ENCODE measurements at places on chromosomes 11 and 22. TPM values are rescaled to one million over a fixed set of nuclear protein-coding genes. Genes with fewer than 3 reads are reported as not detected.

DNA sequence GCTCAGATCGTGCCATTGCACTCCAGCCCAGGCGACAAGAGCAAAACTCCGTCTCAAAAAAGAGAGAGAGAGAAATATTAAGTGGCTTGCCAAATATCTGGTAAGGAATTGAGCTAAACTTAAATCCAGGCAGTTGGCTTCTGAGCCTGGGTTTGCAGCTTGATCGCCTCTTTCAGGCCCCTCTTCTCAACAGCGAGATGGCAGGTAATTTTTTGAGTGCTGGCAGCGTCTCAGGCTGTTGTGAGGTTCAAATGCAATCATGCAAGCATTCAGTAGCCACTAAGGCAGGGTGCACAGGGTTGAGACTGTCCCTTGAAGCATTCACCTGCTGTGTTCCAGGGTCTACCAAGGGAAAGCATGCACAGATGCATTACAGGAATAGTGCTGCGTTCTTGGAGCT, 670 bp upstream of the CTSF start:
- H3K27me3 ChIP-seq = no peaks in the 10 kb centered on the region
- H3K36me3 ChIP-seq = peaks cover 5% of the 10 kb centered on the region
- peak overlapping the region; percentile 75 for H3K4me3 ChIP-seq
- no peak overlapping the region for H3K27ac ChIP-seq
- no peak for DNase-seq
- peaks cover 6% of the 10 kb centered on the region for H3K4me1 ChIP-seq

DNA sequence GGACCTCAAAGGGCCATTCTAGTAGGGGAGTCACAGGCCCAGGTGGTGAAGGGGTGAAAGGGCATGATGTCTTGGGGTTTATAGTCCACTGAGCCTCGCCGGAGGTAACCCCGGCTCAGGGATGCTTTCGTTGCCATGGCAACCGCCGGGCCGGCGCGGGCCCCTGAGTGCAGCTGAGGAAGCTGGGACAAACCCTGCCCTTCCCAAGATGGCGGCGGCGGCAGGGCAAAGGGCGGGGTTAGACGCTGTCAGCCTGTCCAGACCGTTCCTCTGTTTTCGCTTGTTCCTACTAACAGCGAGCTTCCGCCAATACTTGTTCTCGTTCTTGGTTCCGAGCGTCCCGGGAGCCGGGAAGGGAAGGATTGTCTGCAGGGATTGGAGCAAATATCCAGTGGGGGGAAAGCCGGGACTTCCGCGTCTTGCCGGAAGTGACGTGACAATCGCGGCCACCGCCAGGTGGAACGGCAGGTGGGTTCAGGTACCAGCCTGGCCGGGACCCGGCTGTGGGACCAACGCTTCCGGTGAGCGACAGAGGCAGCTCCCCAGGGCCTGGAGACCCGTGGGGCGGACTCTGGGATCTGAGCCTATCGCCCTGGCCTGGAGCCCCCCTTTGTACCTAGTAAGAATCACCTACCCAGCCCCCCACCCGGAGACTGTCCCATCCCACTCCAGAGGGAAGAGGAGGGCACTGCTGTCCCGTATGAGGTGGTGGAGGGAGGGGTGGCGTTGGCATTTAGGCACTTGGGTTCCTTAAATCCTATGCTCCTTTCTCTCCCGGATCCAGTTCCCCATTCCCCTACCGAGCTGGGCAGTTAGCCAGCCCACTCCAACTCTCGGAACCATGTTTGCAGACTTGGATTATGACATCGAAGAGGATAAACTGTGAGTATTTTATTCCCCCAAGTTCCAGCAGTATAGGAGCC, at the start of gene PICK1:
Gene PICK1 (plus strand): TSS at position 436 of the 923 bp plus-strand sequence. CDS start 406 bp downstream, at position 842.
- peak; percentile 79 for DNase-seq
- peak within 1 kb of the TSS; percentile 98 for H3K4me3 ChIP-seq
- peak within 1 kb of the TSS; percentile 99 for H3K27ac ChIP-seq
- peaks cover 32% of the 10 kb centered on the region for H3K4me1 ChIP-seq
- H3K27me3 ChIP-seq = no peaks in the 10 kb centered on the region

GRCh38 chr11:24900514-24900913, 403.7 kb downstream of the LUZP2 start:
- no peak for DNase-seq
- no peaks in the 10 kb centered on the region for H3K27me3 ChIP-seq
- H3K4me3 ChIP-seq = no peak overlapping the region
- no peaks in the 10 kb centered on the region for H3K36me3 ChIP-seq
- H3K4me1 ChIP-seq = no peaks in the 10 kb centered on the region

DNA sequence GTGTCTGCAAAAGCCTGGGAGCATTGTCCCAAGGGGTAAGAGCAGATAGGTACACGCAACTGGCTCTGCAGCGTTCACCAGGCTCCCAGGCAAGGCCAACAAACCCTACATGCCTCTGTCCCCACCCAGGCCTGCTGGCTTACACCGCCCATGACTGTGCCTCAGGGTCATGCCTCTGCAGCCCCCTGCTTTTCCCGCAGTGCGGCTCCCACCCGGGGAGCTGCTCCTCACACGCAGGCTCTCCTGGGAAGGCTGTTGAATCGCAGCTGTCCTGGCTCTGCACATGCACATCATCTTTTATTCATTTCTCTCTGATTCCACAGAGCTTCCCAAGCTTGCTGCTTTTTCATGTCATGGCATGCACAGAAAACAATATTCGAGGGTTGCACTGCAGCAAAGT, 29.2 kb upstream of the B3GAT1 start:
- peaks cover 15% of the 10 kb centered on the region for H3K27me3 ChIP-seq
- no peak overlapping the region for H3K4me3 ChIP-seq
- no peak for DNase-seq
- H3K27ac ChIP-seq = no peak overlapping the region

- peaks cover 30% of the 10 kb centered on the region for H3K27me3 ChIP-seq
- H3K4me3 ChIP-seq = no peak overlapping the region
- H3K27ac ChIP-seq = peak overlapping the region; percentile 0
These were observed 11.7 kb downstream of the TECTA start for GRCh38 chr11:121112498-121113455.

DNA sequence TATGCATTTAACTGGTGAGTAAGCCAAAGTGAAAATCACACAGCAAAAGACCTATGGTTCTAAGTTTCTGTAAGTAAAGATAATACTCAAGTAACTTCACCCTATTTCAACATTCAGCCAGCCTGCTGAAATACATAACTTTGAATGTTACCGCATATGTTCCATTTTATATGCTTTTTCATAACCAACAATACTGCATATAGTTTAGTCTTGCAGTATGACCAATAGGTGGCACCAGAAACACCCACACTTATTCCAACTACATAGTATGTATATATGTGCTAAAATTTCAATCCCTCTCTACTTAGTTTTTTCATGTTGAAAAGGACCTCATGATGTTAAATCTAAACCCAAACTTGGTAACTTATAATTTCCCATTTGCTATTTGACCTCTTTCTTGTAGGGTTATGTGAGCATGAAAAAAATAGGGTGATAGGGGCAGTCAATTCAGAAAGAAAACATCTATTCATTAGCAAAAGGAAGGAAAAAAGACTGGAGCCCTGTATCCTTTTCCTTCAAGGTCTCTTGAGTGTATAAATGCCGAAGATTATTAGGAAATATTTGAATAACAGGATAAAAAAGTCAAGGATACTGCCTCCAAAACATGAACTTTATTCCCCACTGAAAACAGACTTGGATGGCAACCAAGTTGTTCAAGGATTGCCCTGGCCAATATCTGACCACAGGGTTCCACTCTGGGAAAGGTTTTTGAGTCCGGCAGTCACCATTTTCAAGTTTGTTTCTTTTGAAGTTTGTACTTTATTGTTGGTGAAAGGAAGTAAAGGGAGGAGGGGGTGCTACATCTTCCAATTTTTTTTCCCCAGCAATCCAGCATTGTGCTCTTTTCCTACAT, 23.8 kb upstream of the FZD4 start:
- H3K4me3 ChIP-seq = no peak overlapping the region
- H3K36me3 ChIP-seq = no peaks in the 10 kb centered on the region
- H3K27me3 ChIP-seq = no peaks in the 10 kb centered on the region
- no peaks in the 10 kb centered on the region for H3K4me1 ChIP-seq
- H3K27ac ChIP-seq = no peak overlapping the region

GRCh38 chr11:2214527-2215229, 43.1 kb upstream of the TH start:
- H3K4me3 ChIP-seq = no peak overlapping the region
- no peak overlapping the region for H3K27ac ChIP-seq
- peaks cover under 1% of the 10 kb centered on the region for H3K27me3 ChIP-seq
- H3K4me1 ChIP-seq = peaks cover 6% of the 10 kb centered on the region
- no peak for DNase-seq
- no peaks in the 10 kb centered on the region for H3K36me3 ChIP-seq

GRCh38 chr11:30697032-30697431, 110.9 kb upstream of the MPPED2 start:
- no peak overlapping the region for H3K27ac ChIP-seq
- H3K27me3 ChIP-seq = no peaks in the 10 kb centered on the region
- DNase-seq = no peak
- H3K36me3 ChIP-seq = no peaks in the 10 kb centered on the region

DNA sequence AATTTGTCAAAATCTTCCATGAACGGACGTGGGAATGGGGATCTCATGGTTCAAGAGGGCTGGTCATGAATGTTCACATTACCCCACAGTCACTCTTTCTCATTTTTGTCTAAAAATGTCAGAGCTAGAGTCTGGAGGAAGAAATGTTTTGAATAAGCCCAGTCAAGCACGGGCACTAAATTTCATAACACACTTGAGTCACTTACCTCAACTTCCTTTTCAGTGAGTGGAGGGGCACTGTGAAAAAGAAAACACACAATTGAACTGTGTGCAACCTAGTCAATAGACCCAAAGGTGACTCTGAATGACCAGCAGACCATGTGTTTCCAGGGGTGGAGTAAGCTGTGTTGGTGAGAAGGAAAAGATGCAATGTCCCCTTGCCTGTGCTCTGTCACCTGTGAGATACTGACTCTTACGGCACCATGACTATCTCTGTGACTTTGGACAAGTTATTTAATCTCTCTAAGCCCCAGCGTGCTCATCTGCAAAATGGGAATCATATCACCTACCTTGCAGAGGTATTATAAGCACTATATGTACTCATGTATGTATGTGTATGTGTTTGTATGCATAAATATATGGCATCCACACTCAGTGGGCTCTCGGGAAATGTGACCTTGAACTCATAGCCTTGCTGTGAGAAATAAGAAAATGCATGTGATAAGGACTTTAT, 38.2 kb upstream of the LYVE1 start:
- peak overlapping the region; percentile 88 for H3K27ac ChIP-seq
- H3K27me3 ChIP-seq = no peaks in the 10 kb centered on the region

DNA sequence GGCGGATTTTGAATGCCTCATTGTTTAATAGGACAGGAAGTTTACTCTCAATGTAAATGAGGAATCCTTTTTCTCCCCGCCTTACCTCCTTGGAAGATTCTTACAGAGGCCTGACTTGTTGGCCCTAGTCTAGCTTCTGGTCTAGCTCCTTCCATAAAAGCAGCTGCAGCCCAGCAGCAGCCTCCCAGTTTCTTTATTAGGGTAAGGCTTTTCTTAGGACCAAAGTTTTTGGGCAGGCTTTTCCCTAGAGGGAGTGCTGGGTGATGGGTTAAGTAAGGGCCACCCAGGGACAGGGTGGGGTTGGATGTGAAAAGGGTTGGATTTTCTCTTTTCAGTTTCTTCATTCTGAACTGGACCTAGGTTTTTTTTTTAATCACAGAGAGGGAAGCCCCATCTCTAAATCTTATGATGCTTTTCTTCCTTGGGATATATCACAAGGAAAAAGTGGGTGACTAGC, 49.7 kb downstream of the LIF start:
- no peaks in the 10 kb centered on the region for H3K36me3 ChIP-seq
- H3K4me1 ChIP-seq = peaks cover 36% of the 10 kb centered on the region
- H3K27ac ChIP-seq = no peak overlapping the region
- DNase-seq = no peak

DNA sequence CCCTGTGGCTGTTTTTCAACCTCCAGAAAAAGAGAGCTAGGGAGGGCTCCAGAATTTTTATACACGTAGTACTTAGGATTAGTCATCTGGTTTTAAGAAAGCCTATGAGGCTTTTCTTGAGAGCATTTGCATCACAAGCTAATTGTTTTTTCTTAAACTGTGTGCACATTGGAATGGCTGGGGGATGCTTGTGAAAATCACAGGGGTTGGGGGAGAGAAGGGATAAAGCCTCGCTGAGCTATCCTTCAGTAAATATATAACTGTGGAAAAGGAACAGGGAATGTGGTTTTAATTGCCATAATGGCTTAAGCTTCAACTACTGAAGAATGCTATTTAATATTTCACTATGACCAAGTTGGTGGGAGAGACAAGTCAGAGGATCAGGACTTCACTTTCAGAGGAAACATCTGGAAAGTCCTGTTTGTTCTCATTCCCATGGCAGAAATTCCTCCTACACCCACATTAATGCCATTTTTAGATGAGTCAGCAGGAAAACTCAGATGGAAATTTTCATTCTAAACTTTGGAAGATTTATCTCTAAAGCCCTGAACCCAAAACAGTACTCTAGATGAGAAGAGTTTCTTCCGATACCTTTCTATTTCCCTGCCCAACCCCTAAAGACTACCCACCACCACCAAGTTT, 591.3 kb downstream of the LRRC4C start:
- no peak overlapping the region for H3K27ac ChIP-seq
- no peaks in the 10 kb centered on the region for H3K27me3 ChIP-seq
- no peaks in the 10 kb centered on the region for H3K4me1 ChIP-seq
- no peak for DNase-seq
- H3K36me3 ChIP-seq = no peaks in the 10 kb centered on the region
- no peak overlapping the region for H3K4me3 ChIP-seq

DNA sequence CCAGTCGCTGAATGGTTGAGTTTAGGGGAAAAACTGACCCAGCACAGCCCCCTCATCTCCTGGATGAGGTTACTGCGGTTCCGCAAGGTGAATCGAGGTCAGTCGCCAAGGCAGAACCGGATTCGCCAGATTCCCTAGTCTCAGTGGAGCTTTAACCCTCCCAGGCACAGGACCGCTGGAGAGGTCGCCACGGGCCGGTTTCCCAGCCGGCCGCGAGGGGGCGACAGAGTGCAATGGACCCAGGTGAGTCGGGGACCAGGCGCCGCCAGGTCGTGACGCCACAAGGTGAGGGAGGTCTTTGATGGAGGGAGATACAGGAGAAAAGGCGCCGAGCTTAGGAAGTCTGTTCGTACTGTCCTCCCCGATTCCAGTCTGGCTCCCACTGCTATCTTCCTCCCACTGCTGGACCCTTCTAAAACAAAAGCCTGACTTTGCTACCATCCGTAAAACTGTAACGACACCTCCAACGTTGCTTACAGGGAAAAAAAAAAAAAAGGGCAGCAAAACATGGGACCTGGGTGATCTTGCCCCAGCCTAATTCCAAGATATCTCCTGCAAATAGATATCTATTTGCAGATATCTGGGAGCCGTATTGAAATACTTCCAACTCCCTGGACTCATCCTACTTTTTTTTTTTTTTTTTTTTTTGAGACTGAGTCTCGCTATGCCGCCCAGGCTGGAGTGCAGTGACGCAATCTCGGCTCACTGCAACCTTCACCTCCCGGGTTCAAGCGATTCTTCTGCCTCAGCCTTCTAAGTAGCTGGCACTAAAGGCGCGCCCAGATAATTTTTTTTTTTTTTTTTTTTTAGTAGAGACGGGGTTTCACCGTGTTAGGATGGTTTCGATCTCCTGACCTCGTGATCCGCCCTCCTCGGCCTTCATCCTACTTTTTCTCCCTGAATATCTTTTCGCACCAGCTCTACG, 1.4 kb upstream of the GGA1 start:
- DNase-seq = peak; percentile 84
- peaks cover 30% of the 10 kb centered on the region for H3K4me1 ChIP-seq
- H3K27me3 ChIP-seq = peaks cover 20% of the 10 kb centered on the region
- peak overlapping the region; percentile 86 for H3K4me3 ChIP-seq
- peak overlapping the region; percentile 98 for H3K27ac ChIP-seq

The CABP4 gene
- 2.1 TPM for polyA plus RNA-seq

The ETS1 gene
- polyA plus RNA-seq = 273 TPM

The PRR14L gene
- polyA plus RNA-seq = 60.7 TPM

The BTBD18 gene
- 0.56 TPM for polyA plus RNA-seq

The OR6T1 gene
- not detected for polyA plus RNA-seq

The KIF18A gene
- not detected for polyA plus RNA-seq
